Skin of body (tissue), 3 donors: ENCODE measurements at places on chromosomes 6 and 20. TPM values are rescaled to one million over a fixed set of nuclear protein-coding genes. Genes with fewer than 3 reads are reported as not detected.

- DNase-seq = no peak
Measured at GRCh38 chr6:51450248-51450957, 631.7 kb downstream of the TFAP2B start.

DNA sequence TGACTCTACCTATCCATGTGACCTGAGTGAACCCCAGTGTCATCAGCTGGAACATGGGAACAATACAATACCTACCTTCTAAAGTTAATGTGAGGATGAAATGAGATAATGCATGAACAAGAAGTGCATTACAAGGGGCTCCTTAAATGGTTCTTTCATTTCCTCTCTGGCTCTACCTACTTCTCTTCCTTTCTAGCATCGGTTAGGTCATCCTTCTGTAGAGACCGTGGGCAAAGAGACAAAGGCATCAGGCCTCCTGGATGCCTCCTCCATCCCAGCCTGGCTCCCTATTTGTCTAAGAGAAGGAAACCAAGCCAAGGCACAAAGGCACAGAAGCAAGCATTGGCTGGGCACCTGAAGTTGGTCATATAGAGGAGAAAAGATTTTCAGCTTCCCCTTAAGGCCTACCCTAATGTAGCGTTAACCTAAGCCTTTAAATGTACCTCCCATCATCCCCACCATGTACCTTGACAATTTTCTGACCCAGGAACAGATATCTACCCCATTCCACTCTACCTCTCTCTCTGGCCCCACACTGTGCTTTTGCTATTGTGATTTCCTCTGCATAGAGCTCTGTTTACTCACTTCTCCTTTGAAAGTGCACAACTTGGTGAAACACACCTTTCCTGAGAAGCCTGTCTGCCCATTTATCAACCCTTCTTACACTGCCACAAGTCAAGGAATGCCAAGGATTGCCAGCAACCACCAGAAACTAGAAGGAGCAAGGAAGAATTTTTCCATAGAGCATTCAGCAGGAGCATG, 86.6 kb downstream of the GCLC start:
- DNase-seq = no peak

- no peak for DNase-seq
Measured at GRCh38 chr6:36703081-36703606, 5.5 kb downstream of the RAB44 start.

- no peak for DNase-seq
Measured at GRCh38 chr6:166085500-166085899, 82.2 kb downstream of the TBXT start.

Gene ATXN1
- 52.6 TPM for total RNA-seq

- DNase-seq = no peak
Measured at GRCh38 chr20:5402903-5403531, 86.3 kb upstream of the PROKR2 start.

Gene EYA4
- total RNA-seq = 5.7 TPM

GRCh38 chr6:147207837-147208754, 3.9 kb downstream of the STXBP5 start:
- no peak for DNase-seq

GRCh38 chr6:157688275-157688959, 134.6 kb upstream of the SNX9 start:
- DNase-seq = no peak

GRCh38 chr20:59141818-59142581, 21.6 kb upstream of the ZNF831 start:
- DNase-seq = no peak

Gene ARMH2
- total RNA-seq = not detected

DNA sequence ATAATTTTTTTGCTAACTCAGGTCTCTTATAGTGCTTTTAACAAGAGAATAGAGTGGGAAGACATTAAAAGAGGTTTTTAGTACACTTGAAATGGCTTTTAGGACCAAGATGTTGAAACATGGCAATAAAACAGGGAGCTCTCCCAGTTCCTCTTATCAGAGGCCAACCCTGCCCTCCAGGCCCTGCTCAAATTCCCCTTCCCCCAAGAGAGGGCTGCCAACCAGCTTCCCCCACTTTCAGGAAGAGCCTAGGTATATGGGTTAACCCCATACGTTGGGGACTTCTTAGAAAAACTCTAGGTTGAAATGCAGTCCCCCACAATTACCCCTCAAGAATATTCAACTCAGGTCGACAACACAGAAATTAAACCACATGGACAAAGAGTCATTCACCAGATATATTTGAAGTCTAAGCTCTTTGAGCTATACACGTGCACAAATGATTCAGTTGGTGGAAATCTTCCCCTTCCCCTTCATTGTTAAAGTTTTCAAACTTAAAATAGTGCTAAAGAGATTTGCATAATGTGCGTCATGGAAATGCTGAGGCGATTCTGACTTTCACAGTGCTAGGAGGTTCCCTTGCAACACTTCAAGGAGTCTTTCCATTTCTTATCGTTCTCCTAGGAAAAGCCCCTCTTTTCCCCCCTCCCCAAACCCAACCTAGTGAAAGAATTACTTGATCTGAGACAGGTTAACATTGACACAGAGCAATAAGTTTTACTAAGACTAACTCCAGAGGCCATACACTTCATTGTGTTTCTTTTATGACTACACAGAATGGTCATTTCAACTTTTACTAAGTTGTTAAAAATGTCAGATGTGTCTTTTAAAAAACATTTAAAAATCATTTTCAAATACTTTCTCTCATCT, 49.8 kb upstream of the ENPP5 start:
- no peak for DNase-seq
